Right forelimb (tissue), 1 donor: ENCODE measurements at places on chromosomes 7 and 10.

- DNase-seq = no peak
These were observed 52.5 kb downstream of the SCRN1 start for GRCh38 chr7:29937132-29937531.

- DNase-seq = no peak
These were observed 17.5 kb downstream of the ZNF33A start for GRCh38 chr10:38027986-38028385.

GRCh38 chr7:138663725-138664710 is 37.1 kb downstream of the SVOPL start:
- no peak for DNase-seq

GRCh38 chr7:116426428-116427156 is 72.9 kb upstream of the CAV2 start:
- no peak for DNase-seq

GRCh38 chr7:42107484-42108240 is 129.3 kb downstream of the GLI3 start:
- DNase-seq = peak; percentile 63

DNA sequence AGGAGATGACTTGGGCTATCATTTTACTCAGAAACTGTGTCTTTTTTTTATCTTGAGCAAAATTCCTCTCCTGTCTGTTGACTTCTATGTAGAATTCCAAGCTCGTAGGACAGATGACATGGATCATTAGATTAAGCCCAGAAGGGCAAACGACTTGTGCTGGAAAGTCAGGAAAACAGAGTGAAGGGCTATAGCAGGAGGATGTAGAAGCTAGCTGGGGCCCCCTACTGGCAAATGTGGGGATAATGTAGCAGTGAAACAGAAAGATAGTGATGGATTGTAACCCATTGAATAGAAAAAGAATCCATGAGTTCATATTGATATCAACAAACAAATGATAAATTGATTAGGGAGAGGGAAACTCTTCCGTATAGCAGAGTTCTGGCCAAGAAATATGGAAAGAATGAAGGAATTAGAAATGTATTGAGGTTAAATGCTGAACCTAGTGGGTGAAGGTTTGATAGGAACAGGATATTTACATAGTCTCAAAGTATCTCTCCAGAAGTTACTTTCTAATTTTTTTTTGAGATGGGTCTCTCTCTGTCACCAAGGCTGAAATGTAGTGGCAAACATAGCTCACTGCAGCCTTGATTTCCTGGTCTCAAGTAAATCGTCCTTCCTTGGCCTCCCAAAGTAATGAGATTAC is 103.6 kb downstream of the LYZL1 start:
- no peak for DNase-seq

DNA sequence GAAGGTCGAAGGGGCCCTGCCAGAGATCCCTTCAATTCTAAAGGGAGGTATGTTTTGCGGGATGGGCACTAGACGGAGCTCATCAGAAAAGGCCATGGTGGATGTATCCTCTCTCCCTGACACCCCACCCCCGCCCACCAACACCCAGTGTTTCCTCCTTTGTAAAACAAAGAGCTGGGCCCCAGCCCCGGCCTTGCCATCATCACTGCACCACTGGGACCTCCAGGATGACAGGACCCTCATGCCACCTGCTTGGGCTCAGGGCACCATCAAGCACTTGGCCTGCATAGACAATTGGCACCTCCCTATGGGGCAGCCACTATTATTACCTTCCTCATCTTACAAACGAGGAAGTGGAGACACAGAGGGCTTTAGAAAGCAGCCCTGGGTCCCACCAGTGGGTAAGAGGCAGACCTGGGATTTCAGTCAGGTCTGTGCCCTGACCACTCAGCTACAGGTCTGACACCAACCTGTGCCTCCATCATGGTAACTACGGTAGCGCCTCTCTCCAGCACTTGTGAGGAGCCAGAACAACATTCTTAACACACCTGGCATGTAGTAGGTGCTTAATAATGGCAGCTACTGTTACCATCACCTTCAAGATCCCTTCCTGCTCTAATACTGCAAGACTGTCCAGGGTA is 2.0 kb downstream of the CALML3 start:
- no peak for DNase-seq

- no peak for DNase-seq
These were observed 127.5 kb downstream of the CRPPA start for GRCh38 chr7:16293669-16294425.

DNA sequence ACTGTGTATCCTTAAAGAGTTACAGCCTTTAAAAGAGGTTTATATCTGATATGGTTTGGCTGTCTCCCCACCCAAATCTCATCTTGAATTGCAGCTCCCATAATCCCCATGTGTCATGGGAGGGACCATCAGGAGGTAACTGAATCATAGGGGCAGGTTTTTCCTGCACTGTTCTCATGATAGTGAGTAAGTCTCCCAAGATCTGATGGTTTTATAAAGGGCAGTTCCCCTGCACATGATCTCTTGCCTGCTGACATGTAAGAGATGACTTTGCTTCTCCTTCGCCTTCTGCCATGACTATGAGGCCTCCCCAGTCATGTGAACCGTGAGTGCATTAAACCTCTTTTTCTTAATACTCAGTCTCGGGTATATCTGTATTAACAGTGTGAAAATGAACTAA is 9.7 kb downstream of the RTKN2 start:
- no peak for DNase-seq

DNA sequence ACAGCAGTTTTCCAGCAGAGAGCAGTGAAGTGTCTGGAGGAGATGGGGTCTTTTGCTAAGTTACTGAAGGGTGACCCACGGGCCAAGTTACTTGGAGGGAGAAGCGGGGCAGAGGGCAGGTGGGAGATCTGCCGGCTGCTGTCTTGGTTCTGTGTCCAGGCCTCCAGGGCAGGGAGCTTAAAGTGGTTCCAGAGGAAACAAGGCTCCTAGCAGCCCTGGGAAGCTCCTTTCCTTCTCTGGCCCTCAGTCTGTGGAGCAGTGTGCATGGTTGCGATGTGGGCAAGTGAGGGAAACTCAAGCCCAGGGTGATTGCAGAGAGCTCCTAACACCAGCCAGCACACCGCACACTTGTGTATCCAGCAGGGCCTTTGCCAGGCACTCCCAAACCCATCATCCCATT is 6.3 kb downstream of the GHRHR start:
- no peak for DNase-seq

DNA sequence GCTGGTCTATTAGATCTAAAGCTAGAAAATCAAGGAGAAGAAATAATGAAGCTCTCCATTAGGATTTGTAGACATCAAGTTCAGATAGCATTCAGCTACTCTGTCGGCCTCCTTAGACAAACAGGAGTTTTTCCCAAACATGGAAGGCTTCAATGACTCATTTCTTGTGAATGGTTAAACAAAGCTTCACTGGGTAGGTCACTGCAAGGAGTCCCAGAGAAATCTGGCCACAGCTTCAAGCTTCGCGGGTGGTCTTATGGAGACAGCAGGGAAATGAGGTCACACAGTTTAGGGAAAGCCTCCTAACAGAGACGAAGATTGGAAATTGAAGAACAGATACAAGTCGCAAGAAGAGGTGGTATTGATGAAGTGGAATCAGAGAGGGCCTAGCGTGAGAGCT is 22.6 kb upstream of the LRRC72 start:
- DNase-seq = no peak

- no peak for DNase-seq
These were observed 21.0 kb downstream of the NUDT13 start for GRCh38 chr10:73131301-73131700.

GRCh38 chr7:48384180-48384752 is 213.0 kb downstream of the ABCA13 start:
- DNase-seq = no peak

- DNase-seq = no peak
These were observed 122.6 kb downstream of the ITIH5 start for GRCh38 chr10:7544203-7544602.

GRCh38 chr10:79331709-79332108 is 15.6 kb upstream of the PPIF start:
- no peak for DNase-seq
